ENCODE measurements at places on chromosomes 2 and 18.
A peak's percentile ranks its signal among the peaks of the same experiment; 100 is the strongest.

- DNase-seq = no peak
Measured at GRCh38 chr2:106851087-106851874, 34.7 kb downstream of the ST6GAL2 start.

DNA sequence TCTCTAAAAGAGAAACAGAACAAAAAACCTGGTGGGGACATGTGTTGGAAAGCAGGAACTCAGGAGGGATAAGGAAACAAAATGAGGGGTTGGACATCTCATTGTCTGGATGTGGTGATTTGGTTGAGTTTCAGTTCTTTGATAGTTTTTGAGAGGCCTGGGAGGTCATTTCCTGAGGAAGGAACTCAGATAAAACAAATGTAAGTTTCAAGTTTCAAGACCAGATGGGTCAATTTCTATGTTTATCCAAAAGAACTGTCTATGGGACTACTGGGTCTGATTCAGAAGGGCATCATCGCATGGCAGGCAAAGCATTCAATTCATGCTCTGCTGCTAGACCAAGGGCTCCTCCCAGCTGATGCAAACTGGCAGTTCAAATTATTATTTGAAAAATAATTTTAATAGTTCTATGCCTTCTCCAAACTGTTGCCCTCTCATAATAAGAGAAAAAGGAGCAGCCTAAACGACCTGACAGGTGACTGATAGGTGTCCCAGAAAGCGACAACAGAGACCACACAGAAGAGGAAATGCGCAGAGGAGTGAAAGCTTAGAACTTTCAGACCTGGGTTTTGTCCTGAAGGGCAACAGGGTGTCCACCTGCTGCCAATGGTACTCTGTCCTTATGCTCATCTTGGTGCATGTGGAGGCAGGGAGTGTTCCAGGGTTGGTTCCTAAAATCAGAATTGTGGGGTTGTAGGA, 39.3 kb upstream of the SH3RF3 start:
- DNase-seq = no peak

DNA sequence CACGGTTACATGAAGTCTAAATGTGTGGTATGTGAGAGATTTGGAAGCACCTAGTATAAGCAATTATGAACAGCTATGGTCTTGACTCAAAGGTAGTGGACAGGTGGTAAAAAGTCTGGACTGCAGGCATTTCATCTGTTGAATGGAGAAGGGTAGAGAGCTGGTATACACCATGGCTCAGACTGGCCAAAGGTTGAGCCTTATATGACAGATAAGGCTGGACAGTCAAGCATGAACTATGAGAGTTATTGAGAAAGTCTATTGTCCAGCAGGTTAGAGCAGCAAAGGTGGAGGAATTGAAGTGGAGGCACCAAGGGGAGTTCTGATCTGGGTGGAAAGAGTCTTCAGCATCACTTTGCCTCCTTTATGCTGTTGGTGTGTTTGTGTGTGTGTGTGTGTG, 346.7 kb upstream of the SLC14A2 start:
- no peak for DNase-seq

DNA sequence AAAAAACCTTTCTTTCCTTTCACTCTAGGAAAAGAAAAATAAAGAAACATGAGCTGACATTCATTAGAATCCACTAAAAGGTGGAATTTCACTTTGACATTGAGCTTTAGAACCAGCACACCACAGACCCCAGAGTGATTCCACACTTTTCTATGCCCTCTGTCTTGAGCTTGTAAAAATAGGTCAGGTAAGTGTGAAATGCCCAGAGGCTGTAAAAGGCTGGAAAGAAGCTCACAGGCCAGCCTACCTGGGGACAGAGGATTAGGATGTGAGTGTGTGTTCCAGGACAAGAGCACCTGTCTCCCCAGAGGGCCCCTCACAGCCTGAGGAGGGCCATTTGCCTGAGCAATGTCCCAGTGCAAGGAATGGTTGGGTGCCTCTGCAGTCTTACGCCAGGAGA, 56.3 kb upstream of the MYO3B start:
- DNase-seq = no peak

DNA sequence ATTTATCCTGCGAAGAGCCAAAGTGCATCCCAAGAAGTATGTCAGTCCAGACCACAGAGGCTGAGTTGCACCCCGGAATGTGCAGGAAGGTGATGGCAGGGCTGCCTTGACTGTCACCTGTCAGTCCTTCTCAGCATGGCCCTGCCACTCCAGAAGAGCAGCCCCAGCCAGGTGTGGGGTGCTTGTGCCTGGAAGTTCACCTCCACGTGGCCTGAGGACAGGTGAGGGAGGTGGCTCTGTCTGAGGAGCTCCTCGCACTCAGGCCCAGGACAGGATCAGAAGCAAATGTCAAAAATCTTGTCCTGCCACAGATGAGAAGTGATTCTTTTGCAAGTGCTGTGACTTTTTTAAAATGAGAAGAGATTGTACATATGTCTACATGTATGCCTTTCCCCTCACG, 31.4 kb upstream of the B3GNT7 start:
- no peak for DNase-seq

DNA sequence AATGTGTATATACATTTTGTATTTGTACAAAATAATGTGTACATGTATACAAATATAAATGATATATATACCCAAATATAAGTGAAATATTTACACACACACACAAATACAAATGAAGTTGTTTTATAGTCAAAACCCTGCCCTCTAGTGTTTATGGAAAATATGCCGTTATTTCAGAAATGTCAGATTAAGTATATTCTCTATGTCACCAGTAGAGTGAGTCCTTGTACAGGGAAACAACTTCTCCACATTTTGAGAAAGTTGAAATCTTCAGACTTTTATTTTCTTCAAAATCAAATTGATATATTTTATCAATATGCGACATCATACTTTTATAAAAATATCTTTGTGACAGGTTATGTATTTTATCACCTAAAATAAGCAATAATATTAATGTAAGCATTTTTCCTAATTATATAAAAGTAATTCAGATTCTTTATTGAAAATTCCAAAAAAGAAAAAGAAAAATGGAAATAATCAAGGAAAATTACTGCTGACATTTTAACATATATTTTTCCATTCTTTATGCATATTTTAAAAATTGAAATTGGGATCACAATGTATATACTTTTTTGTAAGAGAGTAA, 22.4 kb downstream of the ARL6IP6 start:
- DNase-seq = no peak

GRCh38 chr2:27735263-27735904, 36.1 kb upstream of the MRPL33 start:
- peak; percentile 38 for DNase-seq

DNA sequence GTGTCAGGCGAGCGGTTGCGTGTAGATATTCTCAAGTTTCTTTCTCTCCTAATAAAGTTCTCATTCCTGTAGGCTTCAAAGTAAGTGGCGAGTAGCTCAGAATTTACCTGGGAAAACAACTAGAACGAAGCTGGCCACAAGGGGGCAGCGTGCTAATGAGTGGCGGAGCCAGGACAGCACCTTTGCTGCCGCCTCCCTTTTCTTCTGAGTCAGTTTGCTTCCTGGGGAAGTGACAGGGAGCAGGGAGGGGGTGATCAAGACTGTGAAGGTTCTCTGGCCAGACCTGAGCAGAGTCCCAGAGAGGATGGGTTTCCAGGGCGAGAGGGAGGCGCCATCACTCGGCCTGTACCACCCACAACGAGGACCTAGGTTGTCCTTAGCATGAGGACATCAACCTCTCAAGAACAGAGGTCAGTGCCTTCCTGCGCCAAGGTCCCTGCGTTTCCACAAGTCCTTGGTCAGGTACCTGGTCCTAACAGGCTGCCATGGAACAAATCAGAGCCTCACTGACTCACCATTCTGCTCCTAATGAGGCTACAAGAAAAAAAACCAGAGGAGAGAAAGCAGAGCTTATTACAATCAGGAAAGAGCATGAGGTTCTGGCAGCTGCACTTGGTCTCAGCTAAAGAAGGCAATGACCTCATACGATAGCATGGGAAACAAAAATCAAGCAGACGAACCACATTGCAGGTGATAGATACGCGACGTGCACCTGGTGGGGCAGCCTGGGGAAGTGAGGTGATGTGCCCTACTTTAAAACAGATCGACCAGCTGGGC, 98.7 kb downstream of the PLB1 start:
- DNase-seq = peak; percentile 83

DNA sequence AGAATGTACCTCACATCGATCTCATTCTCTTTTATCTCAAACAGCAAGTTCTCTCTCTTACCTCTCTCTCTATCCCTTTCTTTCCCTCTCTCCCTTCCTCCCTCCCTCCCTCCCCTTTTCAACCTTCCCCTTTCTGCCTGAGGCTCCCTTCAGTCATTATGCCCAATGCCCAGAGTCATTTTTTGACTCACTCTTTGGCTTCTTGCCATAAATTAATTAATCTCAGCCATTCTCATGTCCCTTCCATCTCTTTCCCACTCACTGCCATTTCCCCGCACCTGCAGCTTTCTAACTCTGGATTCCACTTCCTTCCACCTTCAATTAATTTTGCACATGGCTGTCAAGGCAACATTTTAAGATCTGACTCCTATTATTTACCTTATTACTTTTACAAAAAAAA, 60.1 kb downstream of the EVA1A start:
- DNase-seq = no peak

DNA sequence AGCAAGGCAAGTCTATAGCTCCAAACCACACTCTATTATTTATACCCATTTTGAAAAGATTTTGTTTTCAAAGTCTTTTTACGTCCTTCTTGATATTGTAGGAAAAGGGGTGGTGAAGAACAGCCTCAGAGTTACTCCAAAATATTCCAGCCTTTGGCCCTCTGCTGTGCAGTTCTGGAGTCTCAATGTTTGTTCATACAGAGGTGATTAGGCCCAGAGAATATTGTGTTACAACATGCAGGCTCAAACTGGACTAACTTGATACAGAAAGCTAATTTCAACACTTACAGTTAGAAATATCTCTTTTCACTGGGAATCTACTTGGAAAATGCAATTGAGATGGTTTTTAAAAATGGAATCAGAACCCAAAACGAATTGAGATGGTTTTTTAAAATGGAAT, 40.4 kb upstream of the SLC25A52 start:
- DNase-seq = no peak

DNA sequence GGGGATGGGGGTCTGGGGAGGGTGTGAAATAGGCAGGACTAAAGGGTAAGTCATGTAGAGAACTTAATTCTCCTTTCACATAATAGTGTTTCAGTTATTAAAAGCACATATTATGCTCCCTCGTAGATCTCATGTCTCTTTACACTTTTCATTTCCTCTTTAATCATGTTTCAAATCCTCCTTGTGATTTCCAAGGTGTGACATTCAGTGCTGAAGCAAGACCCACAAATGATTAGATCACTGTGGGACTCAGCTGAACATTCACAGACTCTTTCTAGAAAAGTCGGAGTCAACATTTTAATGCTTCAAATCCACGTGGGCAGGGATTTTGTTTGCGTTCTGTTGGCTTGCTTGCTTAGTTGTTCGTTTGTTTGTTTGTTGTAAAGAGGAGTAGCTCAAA, 34.7 kb upstream of the CALCRL start:
- DNase-seq = no peak

DNA sequence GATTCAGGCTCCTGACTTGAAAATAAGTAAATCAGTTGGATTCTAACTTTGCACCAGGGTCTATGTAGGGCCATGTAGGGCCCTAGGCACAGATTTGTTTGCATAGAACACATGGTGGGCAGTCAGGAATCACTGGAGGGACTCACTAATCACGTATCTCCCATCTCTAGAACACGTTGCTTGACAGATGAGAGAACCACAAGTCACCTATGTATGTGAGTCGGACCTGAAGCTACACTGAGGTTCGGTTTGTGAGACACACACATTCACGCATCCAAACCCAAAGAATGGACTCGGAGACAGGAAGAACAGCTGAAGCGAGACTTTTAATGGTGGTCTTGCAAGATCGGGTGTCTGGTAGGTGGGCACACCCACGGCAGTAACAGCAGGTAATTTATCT, 157.0 kb downstream of the ZNF516 start:
- no peak for DNase-seq

DNA sequence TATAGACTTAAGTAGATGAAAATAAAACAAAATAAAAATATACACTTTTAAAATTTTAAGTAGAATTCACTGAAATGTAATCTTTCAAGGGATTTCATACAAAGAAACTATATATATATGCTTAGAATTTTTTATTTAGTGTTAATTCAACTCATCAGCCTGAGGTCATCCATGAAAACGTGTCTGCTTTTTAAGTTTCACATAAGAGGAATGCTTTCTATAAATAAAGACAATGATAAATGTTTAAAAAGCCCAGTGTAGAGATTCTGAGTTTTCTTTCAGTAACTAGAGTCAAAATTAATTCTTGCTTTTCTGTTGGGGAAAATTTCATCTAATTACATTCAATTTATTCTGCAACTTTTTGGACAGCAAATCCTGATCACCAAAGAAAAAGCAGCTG, 213.3 kb downstream of the MBD5 start:
- no peak for DNase-seq

- DNase-seq = no peak
Measured at GRCh38 chr18:44945888-44946401, 265.3 kb downstream of the SETBP1 start.

GRCh38 chr2:165109915-165110314, 93.9 kb downstream of the SCN3A start:
- no peak for DNase-seq

DNA sequence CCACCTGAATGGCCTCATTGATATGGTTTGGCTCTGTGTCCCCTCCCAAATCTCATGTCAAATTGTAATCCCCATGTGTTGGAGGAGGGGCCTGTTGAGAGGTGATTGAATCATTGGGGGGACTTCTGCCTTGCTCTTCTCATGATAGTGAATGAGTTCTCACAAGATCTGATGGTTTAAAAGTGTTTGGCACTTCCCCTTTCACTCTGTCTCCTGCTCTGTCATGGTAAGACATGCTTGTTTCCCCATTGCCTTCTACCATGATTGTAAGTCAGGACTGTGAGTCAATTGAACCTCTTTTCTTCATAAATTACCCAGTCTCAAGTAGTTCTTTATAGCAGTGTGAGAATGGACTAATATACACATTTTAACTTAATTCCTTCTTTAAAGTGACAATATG, 146.8 kb upstream of the KCNJ3 start:
- no peak for DNase-seq

DNA sequence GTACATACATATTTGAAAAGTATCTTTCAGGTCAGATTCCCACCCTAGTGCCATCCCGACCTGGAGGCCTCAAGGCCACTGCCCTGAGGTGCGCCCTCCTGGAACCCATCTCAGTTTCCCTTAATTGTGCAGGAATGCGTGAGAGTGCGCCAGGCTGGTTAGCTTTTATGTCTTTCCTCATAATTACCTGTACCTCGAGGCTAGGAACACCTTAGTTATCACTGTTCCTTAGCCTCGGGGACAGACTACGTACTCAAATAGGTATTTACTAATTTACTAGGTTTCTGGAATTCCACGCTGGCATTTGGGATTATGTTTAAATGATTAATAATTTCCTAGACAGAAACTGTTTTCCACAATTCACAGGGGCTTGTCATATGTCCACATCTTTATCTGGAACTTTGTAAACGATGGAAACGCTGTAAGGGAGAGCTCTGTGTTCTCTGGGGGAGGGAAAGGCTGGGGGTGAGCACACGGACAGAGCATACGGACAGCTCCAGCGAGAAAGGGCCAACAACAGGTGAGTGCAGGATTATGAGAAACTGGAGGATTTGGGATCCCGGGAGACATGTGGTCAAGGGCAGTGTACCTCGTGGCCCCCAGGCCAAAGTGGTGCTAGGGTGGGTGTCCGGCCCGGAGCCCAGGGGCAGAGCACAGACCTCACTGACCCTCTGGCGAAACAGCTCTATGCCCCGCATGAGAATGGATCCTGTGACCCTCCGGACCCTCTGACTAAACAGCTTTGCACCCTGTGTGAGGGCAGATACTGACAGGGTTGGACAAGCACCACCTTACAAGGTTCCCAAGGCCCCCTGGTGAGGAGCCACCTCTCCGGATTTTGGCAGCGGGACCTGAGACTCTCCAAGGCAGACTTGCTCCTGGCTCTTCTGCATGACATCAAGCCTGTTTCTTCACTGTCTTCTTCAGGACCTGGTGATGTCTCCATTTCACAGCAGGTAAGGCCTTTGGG, 102.0 kb upstream of the PXDN start:
- DNase-seq = no peak

Data from activated naive CD4-positive, alpha-beta T cell (primary cell).